ENCODE measurements at places on chromosomes 1 and 21.

DNA sequence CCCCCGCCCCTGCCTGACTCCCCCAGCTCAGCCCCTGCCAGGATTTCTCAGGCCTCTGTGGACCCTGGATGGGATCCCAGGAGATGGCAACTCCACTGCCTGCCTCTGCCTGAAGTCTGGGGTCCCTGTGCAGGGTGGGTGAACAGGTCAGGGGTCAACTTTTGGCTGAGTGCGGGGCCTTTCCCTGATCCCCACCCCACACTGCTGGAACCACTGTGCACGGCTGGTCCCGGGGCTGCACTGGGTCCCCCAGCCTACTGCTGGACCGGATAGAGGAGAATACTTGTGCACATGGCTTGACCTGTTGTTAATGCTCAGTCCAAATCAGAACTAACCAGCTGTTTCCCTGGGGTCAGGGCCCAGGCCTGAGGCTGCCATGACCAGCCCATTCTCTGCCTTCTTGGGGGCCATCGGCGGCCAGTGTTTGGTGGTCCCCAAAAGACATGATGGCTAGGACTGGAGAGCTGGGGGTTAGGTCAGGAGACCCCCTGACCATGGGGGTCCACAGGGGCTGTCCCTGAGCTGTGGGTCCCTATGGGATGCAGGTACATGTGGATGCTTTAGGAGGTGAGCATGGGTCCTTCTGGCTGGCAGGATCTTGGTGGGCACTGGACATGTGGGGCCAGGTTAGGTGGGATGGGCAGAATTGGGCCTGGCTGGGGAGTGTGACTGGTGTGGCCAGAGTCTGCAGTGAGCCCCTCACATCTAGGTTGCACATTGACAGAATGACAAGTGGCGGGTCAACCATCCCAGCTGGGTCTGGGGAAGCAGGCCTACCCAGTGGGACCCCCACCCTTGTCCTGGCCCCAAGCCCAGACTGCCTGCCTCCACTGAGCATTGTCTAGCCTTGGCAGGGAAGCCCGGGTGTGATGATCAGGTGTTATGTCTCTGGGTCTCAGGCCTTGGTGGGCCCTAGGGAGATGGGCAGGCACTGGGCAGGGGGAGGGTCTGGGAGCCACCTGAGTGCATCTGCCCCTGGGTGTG lies 19.0 kb upstream of the ZNF678 start:
- DNase-seq: no peak

GRCh38 chr1:17861685-17862084 lies 106.6 kb downstream of the ACTL8 start:
- no peak for DNase-seq

GRCh38 chr1:184051485-184052193 lies at the start of gene TSEN15:
Gene TSEN15, plus strand, starts transcription at chr1:184051730. Its CDS starts 26 bp downstream, at chr1:184051756.
- peak; percentile 78 for DNase-seq

GRCh38 chr1:40802078-40802741 lies 18.6 kb downstream of the KCNQ4 start:
- peak; percentile 78 for DNase-seq

DNA sequence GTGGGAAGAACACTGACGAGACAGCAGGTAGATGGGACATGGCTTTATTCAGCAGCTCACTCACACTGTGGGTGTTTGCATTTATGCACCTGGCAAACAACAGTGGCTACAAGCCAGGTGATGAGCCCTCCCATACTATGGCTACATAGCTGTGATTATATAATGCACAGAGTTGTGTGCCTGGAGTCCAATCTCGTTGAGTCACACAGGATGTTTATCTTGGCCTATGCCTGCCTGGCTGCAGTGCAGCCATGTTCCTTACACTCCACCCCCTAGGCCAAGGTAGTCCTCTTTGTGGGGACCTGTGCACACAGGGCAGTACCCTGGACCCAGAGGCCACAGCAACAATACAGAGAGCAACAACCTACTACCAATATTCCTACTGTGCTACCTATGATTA lies 1643.8 kb downstream of the MRPL39 start:
- no peak for DNase-seq

- DNase-seq: no peak
Observed at GRCh38 chr21:37873655-37874054, 42.6 kb downstream of the KCNJ6 start.

Measured in CD4-positive, alpha-beta T cell treated with Interleukin-4 for 4 hours (primary cell).